ENCODE measurements at places on chromosomes 11 and 22.

DNA sequence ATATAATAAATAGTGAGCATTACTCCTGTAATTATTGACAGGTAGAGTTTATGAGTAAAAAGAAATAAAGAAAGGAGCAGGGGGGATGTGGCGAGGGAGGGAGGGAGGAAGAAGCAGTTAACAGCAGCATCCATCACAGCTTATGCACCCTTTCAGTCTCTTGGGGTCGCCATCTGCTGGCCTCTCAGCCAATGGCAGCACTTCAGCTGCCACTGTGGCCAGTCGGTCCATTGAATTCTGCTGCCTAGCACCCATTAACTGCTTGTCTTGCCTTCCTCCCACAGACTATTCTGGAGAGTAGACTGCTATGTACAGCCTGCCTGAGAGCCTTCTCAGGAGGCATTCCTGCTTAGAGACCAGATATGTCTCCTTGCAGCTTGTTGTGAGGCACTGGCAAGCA lies 388.3 kb downstream of the TENM4 start:
- no peak for DNase-seq

- no peak for DNase-seq
These were observed 27.6 kb upstream of the BMAL1 start for GRCh38 chr11:13249992-13250391.

DNA sequence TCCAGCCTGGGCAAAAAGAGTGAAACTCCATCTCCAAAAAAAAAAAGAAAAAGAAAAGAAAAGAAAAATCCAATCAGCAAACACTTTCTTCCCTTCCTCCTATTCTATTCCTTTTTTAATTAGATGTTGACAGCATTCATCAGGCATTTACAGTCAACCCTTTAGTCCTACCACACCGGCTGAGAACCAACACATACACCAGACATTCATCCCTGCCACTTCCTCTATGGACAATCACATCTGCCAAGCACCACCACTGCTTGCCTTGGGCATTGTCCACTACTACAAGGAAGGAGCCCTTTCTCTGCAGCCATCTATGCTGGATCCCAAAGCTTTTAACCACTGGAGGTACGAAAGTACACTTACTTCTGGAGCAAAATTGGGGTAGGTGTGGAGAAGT lies 9.4 kb upstream of the SLN start:
- DNase-seq = no peak

- no peak for DNase-seq
These were observed 71.1 kb downstream of the LARGE2 start for GRCh38 chr11:45993531-45994001.

- DNase-seq = no peak
These were observed 2.0 kb downstream of the GRK2 start for GRCh38 chr11:67268081-67268961.

DNA sequence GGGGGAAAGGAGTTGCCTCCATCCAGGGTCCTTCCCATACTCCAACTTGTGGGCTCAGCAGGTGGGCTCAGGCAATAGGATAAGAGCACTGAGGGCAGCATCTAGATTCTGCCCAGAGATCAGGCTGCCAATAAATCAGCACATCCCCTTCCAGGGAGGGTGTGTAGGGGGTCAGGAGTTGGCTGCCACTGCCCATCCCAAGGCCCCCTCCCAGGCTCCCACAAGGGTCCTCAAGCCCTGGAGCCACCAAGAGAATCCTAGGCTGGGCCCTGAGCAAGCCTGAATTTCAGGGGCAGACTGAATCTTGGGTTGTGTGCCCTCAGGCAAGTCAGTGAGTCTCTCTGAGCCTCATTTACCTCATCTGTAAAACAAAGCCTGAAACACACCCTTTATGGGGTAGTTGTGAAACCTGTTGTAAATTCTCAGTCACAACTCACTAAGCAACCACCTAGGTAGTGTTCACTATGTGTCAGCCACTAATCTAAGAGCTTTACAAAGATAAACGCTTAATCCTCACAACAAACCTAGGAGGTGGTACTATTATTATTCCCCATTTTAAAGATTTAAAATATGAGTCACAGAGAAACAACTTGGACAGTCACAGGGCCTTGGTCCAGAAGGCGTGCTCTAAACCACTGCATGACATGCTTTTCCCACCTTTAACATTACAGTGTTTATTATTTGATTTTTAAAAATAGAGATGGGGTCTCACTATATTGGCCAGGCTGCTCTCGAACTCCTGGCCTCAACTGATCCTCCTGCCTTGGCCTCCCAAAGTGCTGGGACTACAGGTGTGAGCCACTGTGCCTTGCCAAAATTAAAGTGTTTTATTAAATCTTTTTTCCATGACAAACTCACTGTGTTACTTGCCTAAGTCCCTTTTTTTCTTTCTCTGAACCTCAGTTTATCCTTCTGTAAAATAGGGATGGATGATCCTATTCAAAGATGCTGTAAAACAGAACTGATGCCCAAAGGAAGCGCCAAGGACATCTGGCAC lies 36.2 kb downstream of the LMO1 start:
- DNase-seq = no peak

DNA sequence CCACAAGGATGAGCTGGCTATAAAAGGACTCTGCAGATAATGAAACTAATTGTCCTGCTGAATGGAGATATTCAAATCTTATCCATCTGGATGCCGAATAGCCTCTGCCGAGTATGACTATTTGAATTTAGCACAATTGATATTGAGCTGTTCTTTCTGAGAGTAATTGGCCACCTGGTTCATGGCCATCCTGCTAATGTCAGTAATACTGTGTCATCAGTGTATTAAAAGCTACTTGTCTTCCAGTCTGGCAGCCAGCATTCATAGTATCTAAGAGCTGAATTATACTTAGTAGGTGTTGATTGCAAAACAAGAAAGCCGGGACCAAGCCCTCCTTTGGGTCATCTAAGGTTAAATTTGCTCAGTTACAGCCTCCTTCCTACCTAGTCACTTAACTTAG lies 310.7 kb upstream of the NCAM1 start:
- no peak for DNase-seq

- DNase-seq = no peak
These were observed 125.0 kb downstream of the UVRAG start for GRCh38 chr11:75939992-75940391.

DNA sequence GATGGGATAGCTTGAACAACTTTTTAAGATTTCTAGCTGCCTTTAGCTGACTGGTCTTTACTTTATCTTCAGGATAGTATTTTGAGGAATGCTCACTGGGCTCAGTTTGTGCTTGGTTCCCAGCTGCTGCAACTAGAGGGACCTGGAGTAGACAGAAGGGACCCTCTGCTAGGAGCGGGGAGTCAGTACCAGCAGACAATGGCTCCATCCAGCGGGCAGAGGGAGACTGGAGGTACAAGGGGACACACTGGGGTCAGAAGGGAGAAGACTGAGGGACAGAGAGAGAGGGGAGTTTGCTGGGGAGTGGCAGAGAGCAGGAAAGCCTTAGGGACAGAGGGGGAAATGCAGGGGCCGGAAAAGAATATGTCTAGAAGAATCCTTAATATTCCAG lies 22.0 kb upstream of the ACER3 start:
- DNase-seq = no peak

GRCh38 chr11:36431429-36432092 lies 78.5 kb downstream of the TRAF6 start:
- DNase-seq = peak; percentile 92

DNA sequence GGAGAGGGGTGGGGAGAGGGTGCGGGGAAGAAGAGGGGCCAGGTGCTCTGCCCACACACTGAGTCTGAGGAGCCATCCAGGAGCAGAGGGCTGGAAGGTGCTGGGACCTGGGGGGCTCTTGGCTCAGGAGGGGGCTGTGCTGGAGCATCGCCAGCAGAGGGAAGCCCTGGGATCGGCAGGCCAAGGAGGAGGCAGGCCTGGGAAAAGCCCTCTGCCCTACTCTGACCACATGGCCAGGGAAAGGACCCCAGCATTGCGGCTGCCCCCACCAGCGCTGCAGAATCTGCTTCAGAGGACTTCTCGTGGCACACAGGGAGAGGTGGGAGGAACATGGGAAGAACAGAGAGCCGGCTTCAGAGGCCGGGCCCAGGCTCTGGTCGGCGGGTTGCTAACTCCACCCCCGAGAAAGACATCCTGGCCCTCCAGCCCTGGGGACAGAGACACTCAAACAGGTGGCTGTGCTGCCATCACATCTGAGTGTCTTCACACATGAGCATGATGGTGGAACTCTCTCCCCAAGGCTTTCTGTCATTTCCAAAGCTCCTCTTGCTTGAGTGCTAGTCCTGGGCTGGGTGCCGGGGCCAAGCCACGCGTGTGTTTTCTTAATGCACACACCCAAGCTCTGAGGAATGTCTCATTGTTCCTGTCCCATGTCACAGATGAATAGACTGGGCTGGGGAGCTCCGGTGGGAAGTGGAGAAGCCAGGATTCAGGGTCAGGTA lies 1378.0 kb downstream of the BRD1 start:
- DNase-seq = no peak

- peak; percentile 62 for DNase-seq
These were observed 14.1 kb downstream of the DCPS start for GRCh38 chr11:126317756-126318573.

GRCh38 chr22:33062361-33062760 lies 4.2 kb upstream of the SYN3 start:
- no peak for DNase-seq

GRCh38 chr11:7202412-7202811 lies 49.3 kb upstream of the SYT9 start:
- no peak for DNase-seq

- DNase-seq = no peak
These were observed 44.0 kb upstream of the WT1 start for GRCh38 chr11:32479291-32479690.

- DNase-seq = no peak
These were observed 39.7 kb upstream of the GALNT18 start for GRCh38 chr11:11661326-11662040.

- DNase-seq = no peak
These were observed 200.5 kb upstream of the CHORDC1 start for GRCh38 chr11:90423378-90423777.

- DNase-seq = no peak
These were observed 54.3 kb downstream of the ARHGEF12 start for GRCh38 chr11:120390585-120390922.

DNA sequence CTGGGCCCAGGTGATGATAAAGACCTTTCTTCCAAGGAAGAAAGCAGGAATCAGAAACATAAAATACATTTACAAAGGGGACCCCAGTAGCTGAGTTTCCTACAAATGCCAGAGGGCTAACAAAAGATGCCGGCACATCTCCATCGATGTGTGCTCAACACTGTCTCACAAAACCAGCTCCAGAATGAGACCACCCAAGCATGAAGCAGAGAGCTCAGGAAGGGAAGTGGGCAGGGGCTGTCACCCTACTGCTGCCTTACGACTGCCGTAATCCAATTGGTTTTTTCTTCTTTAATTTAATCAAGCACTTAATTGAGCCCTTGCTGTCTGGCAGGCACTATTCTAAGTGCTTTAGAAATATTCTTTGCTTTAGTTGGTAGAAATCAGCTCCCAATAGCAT lies 26.1 kb downstream of the SMCO4 start:
- DNase-seq = no peak

- DNase-seq = peak; percentile 88
These were observed 6.0 kb upstream of the IFT27 start for GRCh38 chr22:36781656-36782627.

GRCh38 chr22:36162127-36163034 lies 1.8 kb upstream of the APOL3 start:
- DNase-seq = no peak

DNA sequence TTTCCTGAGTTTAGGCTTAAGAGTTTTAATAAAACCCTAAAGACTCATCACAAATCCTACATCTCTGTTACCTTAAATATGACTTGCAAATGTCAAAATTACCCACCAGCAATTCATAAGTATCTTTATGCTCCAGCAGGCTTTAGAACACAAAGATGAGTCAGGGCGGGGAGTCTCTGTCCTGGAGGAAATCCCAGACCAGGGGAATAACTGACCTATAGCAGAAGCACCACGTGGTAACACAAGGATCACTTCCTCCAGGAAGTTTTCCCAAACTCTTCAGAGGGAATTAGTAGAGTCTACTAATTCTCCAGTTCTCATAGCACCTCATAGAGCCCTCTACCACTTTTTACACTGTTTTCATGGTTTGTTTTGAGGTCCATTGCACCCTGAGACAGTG lies 217.0 kb downstream of the NAV2 start:
- DNase-seq = no peak

GRCh38 chr22:32270641-32271369 lies 15.7 kb upstream of the SLC5A4 start:
- no peak for DNase-seq

DNA sequence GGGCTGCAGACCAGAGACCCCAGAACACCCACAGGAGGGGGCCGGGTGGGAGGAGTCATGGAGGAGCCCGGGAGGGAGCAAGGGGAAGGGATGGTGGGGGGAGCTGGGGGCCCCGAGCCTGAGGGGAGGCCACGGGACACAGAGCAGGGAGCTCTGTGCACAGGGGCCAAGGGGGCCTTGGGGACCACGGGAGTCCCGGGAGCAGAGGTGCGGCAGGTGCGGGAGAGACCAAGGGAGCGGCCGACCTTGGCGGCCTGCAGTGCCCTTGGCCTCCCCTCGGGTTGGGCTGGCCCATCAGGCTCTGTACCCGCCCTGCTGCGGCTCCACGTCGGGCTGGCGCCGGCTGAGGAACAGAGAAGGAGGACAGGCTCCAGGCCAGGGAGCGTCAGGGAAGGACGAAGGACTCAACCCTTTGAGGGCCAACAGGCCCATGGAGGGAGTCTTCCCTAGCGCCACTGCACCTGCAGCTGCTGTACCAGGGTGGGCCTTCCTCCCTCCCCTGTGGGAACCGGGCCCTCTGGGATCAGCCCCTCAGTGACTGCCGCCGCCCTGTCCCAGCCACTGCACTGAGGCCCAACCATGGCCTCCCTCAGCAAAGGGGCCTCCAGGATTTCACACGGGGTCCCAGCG lies 17.8 kb upstream of the BRSK2 start:
- DNase-seq = no peak

DNA sequence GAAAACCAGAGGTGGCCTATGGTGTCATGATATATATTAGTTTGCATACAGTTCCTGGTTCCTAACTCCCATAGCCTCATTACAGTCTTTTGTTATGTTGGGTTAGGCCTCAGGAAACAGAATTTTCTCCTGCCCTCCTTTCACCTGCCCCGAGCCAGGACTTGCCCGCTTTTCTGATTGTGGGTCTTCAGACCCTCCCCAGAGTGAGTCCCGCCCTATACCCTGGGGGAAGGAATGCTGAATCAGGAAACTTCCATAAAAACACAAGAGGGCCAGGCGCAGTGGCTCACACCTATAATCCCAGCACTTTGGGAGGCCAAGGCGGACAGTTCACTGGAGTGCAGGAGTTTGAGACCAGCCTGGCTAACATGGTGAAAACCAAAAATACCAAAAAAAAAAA lies 70.9 kb downstream of the SLC35F2 start:
- DNase-seq = no peak

- no peak for DNase-seq
These were observed 6.9 kb upstream of the TIMP3 start for GRCh38 chr22:32794449-32795213.

- DNase-seq = no peak
These were observed 109.7 kb upstream of the MTMR2 start for GRCh38 chr11:96033599-96033998.

All from hepatic stellate cell (primary cell).